ENCODE measurements at places on chromosomes 11 and 22.
A peak's percentile ranks its signal among the peaks of the same experiment; 100 is the strongest.

- no peak for DNase-seq
These were observed 88.1 kb downstream of the RRAS2 start for GRCh38 chr11:14270690-14271542.

DNA sequence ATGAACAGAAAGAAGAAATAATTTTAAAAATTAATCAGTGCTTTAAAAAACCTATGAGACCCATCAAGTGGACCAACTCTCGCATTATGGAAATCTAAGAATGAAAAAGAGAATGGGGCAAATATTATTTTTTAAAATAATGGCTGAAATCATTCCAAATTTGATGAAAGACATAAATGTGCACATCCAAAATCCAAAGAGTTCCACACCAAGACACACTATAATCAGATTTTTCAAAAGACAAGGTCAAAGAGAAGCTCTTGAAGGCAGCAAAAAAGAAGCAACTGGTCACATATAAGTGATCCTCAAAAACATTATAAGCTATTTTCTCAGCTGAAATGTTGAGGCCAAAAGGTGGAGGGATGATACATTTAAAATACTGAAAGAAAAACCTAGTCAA lies 85.3 kb downstream of the ARHGAP32 start:
- DNase-seq, result no peak

DNA sequence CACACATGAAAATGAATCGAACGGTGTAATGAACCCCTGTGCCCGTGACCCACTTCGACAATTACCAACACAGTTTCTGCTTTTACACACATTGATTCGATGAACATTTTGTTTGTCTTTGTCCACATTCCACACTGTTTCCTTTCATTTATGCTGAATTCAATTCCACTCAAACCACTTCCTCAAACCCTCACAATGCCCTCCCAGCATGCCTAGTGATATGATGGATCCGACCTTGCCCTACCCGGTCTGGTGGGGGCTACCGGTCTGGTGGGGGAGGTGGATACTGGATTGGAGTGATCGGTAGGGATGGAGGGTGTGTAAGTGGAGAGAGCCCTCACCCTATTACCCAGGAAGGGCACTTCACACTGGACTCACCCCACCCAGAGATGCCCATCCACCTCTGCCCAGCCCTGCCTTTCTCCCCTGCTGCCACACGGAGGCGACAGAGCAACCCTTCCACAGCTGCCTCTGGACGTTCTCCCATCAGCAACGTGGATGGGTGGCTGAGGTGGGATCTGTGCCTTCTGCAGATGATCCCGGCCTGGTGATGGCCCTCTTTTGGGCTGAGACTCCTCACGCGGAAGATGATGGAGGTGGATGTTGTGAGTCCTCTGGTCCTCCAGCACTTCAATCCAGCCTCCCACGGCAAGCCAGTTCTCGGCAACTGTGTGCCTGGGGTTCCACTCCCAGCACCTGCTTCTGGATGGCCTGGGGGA lies 33.0 kb upstream of the P2RY2 start:
- no peak for DNase-seq

DNA sequence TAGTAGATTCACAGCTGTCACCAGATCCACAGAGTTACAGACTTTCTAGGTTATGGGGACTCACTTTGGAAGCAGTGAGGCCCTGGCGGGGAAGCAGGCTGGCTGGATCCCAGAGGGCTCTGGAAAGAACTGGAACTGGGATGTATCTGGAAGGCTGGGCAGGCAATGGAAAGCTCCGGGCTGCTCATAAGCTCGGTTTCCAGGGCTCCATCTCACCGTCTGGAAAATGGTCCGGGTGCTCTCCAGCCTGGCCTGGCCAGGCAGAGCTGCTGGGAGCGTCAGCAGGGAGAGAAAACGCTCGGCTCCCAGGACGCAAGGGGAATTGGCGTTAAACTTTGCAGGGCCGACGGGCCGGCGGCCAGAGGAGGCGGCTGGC lies 335 bp upstream of the SEZ6L start:
- DNase-seq, result no peak

- DNase-seq, result no peak
These were observed 19.6 kb upstream of the MOGAT2 start for GRCh38 chr11:75697906-75698581.

DNA sequence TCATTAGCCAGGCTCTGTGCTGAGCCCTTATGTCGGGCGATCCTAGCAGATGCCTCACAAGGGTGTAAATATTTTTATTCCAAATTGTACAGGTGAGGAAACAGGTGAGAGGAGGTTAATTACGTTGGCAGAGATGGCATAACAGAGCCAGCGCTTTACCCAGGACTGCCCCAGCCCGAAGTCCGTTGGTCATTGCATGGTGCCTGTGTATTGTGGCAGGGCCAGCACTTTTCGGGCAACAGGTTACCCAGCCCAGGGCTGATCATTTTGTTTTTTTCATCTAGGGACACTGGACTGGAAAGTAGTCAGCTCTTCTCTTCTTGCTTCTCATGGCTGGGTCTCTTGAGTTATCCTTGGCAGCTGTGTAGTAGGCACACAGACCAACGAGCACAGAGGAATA lies 202.2 kb upstream of the NAV2 start:
- DNase-seq, result no peak

GRCh38 chr11:102989379-102990047 lies 34.0 kb upstream of the MMP13 start:
- DNase-seq, result no peak

DNA sequence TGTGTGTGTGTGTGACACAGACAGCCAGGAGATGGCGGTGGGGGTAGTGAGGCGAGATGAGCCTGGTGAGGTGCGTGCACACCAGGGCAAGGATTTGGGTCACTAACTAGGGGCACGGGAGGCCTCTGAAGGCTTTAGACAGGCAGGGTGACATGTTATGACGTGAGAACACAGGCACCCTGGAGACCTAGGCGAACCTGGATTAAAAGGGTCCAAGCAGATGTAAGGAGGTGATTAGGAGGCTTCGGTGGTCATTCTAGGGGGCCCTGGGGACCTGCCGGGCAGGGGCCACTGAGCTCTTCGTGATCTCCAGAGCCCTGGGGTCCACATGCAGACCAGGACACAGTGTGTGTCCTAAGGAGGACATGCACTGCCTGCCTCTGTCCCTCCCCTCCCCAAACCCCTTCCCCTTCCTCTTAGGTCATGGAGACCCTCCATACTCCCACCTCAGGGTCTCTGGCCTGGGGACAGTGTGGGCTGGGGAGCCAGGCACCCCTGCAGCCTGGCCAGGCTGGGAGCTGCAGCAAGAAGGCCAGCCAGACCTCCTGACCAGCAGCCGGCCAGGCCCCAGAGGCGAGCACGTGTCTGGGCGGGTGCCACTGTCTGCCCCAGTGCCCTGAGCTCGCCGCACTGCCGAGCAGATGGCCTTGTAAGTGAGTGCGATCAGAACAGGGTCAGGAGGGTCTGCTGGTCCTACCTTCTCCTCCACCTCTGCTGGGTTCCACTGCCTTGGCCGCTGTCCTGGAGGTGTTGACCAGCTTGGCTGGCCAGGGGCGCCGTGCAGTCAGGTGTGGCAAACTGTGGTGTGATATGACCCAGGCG lies 32.1 kb downstream of the IFT27 start:
- DNase-seq, result no peak

DNA sequence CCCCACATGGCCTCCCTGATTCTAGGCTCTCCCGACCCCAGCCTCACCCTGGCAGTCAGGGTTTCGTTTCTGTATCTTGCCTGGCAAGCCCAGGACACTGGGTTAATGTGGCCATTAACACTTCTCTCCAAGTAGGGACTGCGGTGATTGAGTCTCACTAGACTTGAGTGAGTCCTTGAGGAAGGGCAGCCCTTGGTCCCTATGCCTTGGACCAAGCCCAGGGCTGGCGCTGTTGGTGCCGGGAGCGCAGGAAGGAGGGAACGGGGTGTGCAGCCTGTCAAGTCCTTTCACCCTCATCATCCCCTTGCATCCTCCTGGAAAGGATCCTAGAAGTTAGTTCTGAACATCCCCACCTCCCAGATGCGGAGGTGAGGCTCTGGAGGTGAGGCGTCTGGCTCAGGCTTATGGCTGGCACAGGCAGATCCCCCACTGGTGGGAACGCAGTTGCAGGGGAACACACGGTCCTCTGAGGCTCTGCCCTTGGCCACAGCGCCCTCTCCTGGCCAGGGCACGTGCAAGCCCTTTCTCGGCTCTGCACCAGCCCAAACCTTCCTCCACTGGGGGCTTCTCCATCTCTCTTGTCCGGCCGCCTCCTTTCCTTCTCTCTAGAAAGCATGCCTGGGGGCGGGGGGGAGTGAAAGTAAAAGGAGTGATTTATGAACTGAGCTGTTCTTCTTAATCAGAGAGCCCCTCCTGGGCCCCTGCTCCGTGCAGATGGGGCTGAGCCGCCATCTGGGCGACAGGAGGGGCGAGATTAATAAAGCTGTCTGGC lies 56.7 kb downstream of the TP53I11 start:
- DNase-seq, result peak; percentile 50

DNA sequence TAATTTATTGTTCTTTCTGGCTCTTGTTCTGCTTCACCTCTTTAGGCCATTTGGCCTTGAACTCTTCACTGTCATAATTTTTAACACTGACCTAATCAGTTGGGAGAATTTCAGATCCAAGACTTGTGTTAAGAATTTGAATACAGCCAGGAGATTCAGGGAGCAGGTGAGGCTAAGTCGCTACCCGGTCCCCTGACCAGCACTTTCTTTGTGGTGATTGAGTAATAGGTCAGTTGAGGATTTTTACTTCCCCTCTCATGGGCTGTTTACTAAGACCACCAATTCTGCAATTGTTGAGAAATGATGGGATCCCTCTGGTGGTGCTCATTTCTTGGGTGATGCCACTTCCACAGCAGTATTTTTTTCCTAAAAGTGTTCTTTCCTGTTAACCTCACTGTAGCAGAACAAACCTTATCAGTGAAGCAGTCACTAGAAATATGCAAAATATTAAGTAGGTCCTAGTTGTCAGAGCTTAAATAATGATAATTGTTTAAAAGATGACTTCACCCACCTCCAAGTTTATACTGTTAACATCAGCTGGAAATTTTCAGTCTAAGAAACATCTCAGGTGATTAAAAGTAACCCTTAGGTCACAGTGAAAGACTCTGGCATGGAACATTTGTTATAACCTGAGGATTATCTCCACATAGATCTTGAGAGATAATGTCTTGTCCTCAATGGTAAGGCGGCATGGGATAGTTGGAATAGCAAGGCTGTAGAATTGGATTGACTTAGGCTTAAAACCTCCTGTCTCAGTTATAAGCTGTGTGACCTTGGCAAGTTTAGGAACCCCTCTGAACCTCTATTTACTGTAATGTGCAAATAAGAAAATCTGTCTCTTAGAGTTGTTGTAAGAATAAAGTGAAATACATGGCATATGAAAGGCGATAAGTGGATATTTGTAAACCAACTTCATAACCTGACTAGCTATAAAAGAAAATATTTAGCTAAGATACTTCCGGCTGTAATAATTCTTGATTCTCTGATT lies 41.3 kb downstream of the POLD3 start:
- DNase-seq, result no peak

DNA sequence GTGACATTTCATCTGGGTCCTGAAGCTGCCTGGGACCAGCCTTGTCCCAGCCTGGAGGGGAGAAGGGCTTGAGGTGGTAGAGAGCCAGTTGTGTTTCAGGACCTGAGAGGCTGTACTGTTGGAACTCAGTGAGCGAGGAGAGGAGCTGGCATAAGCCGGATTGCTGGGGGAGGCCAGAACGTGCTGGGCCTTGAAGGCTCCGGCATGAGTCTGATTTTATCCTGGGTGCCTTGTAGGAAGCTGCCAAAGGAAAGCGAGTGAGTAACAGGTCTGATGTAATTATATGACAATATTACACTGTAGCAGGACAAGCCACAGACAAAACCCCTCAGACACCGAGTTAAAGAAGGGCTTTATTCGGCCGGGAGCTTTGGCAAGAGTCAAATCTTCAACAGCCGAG lies 17.2 kb downstream of the AP2A2 start:
- DNase-seq, result no peak

- no peak for DNase-seq
These were observed 216.4 kb upstream of the B3GAT1 start for GRCh38 chr11:134628426-134628825.
